ENCODE measurements at places on chromosomes 6 and 20.

DNA sequence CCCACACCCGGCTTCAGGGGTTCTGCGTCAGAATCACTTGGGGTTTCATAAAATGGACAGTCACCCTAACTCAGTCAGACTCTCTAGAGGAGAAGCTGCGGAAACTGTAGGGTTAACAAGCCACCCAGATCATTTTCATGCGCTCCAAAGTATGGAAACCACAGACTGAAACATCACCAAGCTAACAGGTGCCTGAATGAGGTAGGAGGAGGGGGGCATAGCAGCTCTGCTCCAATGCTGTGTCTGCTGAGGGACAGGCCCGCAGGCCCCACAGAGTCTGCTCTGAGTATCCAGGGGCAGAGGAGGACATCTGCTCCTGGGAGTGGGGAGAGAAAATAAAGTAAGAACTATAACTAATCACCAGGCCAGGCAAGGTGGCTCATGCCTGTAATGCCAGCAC lies 97.1 kb upstream of the AKAP12 start:
- DNase-seq: no peak

DNA sequence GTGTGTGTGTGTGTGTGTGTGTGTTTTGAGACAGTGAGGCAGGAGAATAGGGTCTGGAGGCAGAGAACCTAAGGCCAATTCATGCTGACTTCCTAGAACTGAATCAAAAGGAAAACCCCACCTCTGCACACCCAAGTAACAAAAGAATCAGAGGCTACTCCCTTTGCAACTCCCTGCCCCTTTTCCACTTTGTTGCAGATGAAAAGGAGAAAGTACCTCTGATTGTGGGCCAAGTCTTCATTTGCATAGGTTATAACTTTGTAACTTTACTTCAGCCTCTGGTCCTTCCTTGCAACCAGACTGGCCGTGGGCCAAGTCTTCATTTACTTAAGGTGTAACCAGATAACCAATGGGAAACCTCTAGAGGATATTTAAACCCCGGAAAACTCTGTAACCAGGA lies 168.8 kb downstream of the EYA2 start:
- no peak for DNase-seq

- DNase-seq: no peak
Observed at GRCh38 chr20:51995551-51995951, 193.2 kb upstream of the SALL4 start.

- no peak for DNase-seq
Observed at GRCh38 chr6:156525541-156525940, 251.6 kb upstream of the ARID1B start.

DNA sequence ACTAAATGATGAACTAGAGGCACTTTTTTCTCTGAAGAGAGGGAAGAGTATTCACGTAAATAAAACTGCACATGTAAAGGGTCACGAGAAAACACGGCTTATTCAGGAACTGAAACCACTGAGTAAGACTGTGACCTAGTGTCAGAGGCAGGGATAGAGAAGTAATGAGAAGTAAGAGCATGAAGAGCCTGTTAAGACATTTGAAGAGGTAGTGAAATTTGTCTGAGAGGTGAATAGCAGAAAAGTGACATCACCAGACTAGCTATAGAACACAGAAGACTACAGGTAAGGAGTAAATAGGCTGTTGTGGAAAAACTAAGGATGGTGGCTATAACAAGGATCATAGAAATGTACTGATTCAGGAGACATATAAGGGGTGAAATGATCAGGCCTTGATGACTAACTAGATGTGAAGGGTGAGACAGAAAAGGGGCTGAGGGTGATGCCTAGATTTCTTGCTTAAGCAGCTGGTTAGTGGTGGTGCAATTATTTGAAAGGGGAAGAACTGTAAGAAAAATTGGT lies 76.8 kb downstream of the REV3L start:
- no peak for DNase-seq

- no peak for DNase-seq
Observed at GRCh38 chr6:155040901-155041650, 46.0 kb downstream of the TIAM2 start.

DNA sequence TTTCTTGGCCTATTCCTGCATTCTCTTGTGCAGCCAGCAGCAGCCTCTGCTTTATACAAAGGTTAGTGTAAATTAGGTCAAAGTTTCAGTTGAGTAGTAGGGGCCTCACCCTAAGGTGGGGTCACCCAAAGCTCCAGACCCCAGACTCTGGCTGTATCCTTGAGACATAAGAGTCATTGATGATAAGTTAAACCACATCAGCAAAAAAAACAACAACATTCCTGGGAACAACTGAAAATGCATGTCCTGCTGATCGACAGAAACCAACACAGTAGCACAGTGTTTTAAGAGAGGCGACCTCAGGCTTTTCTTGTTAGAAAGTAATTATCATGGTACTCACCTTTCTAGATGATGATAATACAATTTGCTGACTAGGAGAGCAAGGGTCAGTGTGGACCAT lies 52.6 kb downstream of the TFAP2A start:
- DNase-seq: no peak

DNA sequence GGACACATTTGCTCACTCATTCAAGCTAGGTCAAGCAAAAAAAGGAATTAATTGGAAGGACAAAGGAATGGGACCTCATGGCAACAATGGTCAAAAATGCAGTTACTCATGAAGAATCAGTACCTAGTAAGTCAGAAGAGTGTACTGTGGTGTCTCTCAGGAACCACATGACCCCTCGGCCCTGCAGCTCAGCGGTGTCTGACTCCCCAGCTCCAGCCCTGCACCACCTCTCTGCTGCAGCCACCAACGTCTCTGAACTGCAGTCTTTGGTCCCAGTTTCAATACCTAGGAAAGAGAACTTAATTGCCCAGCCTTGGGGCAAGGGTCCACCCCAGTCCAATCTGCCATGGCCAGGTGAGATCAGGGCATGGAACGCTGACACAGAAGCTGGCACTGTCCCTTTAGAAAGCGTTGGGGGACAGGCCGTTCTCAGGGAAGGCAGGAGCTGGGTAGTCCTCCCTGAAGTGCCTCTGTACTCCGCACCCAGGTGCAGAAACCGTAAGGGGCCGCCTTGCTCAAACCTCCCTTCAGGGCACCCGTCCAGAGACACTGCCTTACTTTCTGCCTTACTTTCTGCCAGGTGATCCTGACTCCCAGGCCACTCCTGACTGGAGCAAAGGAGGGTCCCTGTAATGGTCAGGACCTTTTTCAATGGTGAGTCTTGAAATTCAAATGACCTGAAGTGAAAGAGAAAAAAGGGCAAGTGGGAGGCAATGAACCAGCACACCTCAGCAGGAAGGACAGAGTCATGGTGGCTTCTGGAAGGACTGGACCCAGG lies 13.2 kb upstream of the NELFCD start:
- no peak for DNase-seq

DNA sequence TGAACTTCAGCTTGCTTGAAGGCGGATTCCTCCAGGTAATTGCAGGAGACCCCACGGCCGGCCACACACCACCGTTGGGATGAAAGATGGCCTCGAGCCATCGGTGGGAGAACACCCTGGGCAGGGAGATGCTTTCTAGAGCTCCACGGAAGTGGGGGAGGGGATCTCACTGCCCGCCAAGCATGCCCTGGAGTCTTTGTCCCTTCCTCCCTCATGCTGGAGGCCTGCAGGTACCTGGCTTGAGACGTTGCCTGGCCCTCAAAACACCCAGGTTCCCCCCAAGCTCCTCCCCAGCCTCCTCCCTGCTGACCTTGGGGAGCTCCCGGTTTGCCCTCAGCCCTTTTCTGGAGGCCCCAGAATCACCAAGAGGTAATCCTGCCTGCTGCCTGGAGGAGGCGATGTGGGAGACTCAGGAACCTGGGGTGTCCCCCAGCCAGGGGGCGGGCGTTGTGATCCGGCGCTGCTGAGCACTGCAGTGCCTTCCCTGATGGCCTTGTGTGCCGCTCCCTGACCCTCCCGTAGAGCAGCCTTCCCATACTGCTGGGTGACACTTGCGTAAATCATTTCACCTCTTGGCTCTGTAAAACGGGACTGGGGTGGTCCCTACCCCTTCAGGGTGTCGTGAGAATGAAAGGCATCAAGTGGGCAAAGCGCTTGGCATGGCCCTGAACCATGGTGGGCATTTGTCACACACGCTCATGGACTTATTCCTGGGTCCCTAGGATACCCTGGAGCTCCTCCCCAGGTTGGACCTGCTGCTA lies 91.4 kb downstream of the CEBPB start:
- DNase-seq: no peak

DNA sequence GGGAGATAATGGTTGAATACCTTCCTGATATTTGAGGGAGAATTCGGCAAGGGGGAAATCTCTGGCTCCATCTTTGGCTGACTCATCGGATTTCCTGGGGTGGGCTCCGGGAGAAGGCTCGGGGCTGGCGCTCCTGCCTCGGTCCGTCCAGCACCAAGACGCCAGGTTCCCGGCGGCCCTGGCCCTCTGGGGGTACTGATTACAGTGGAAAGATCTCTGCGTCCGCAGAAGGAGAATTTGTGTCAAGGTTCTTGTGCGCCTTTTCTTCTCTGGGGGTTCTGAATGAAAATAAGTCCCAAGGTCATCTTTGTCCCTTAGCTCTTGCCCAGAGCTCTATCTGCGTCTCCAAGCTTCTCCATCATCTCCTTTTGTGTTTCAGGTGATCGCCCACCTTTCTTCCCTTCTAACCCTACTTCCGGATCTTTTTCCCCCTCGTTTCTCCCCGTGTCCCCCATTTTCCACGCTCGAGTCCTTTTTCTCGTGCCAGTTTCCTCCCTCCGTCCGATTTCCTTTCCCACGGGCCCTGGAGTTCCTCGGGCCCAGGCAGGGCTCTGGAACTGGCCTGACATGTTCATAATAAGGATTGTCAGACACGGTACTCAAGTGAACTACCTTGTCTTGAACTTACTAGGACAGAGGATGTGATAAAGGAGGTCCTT lies 11.6 kb downstream of the NRN1 start:
- DNase-seq: no peak

Measured in activated CD8-positive, alpha-beta memory T cell treated with anti-CD3 and anti-CD28 coated beads for 1 hour (primary cell).